ENCODE measurements at places on chromosomes 11 and 22.

GRCh38 chr11:105033343-105033742 is 1.6 kb downstream of the CASP1 start:
- no peak for DNase-seq

GRCh38 chr22:28009272-28009827 is 90.3 kb upstream of the PITPNB start:
- DNase-seq, result peak; percentile 42

DNA sequence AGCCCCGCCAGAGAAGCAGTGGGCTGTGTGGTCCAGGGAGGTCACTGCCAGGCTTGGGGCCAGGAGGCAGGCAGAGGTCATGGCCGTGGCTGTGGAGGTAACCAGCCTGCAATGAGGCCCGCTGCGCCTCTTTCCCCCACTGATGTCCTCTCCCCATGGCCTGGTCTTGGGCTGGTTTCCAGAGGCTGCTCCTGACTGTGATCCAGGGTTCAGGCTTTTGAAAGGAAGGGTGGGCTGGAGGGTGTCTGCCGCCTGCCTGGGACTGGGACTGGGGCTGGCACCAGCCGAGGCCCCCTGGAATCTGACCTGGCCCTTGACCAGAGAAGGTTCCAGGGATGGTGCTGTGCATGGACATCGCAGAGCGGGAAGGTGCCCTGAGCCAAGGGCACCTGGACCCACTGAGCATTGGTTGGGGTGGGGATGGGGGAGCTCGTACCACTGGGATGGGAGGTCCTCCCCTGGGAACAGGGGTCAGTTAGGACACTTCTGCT is 59.6 kb upstream of the THY1 start:
- DNase-seq, result no peak

GRCh38 chr22:21606775-21607174 is 23.0 kb downstream of the YDJC start:
- no peak for DNase-seq

GRCh38 chr11:43547889-43548381 is 132.6 kb upstream of the HSD17B12 start:
- DNase-seq, result no peak

- no peak for DNase-seq
These were observed 158.1 kb downstream of the FBXO7 start for GRCh38 chr22:32632512-32633315.

DNA sequence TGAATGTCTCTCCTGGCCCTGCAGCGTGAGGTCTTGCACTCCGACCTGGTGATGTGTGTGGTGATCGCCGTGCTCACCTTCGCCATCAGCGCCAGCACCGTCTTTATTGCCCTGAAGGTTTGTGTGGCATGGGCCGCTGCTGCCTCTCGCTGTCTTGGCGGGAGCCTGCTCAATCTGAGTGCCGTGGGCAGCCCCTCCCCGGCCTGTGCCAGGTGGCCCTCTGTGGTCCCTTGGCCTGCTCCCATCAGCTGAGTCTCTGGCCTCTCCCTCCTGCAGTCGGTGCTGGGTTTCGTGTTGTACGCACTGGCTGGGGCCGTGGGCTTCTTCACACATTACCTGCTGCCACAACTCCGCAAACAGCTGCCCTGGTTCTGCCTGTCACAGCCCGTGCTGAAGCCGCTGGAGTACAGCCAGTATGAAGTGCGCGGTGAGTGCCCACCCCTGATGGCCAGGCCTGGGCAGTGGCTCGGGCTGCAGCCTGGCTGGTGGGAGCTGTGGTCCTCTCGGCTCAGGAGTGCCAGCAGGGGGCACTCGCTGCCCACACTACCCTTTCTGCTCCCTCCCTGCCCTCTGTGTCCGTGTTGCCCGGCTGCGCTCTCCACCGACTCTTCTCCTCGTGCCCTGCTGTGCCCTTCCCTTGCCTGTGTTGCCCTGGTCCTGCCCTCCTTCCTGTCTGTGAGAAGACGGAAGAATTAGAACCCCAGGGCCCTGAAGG is 10.2 kb downstream of the PCNX3 start:
- no peak for DNase-seq

DNA sequence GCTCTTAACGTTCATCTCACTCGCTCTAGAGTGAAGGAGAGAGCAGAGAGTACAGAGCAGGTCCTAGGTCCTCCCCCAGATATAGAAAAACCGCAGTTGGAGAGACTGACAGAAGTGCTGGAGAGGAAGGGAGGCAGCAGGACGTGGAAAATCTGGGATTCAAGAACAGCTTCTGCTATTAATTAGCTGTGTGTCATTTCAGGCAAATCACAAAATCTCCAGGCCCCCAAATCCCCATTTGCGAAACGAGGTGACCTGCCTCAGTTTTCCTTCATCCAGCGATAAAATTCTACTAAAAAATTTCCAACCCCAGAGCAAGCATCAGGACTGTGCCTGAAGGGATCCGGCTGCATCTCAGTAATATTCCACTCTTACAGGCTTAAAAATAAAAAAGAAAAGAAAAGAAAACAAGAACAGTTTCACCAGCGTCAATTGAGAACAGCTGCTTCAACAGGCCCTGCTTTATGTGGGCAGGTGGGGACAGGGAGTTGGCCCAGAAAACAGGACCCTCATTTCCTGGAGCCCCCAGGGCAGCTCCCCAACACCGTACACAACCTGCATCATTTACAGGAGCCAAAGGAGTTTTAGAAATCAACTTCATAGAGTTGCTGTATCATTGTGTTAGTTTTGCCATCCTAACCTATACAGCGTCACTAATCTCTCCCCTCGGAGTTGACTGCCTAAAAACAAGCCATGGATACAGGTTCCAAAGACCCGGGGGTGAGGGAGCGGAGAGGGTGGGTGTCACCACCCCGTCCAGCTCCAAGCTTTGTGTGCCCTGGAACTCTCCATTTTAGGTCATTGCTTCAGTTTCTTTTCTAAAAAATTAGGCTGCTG is 2.3 kb upstream of the MALAT1 start:
- DNase-seq, result no peak

DNA sequence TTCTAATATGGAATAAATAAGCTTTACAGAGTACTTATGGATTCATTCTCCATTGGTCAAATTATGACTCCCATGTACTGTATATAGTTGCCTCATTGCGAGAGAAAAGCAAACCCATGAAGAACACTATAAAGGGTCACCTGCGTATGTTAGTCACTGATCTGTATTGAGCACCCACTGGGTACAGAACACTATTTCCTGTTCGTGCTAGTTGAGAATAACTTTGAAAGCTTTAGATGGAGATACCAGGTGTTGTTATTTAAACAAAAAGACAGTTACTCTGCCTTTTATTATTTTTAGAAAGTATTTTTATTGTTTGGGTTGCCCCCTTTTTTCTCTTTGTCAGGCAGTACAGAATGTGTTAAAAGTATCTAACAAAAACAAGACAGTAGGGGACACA is 79.9 kb downstream of the DEUP1 start:
- no peak for DNase-seq

DNA sequence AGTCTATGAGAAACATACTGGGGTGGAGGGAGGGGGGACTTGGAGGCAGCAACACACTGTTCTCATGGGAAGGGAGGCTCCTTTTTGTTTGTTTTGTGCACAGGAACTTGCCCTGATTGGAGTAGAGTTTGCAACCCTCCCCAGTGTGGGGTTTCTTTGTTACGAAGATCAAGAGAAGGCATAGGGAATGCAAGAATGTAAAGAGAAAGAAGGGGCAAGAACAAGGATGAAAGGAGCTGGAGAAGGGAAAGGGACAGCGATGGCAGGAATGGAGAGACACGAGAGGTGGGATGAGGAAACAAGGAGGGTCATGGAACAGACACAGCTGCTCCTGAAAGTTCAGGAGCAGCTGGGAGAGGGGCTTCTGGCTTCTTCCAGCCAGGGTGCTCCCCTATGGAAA is 611.7 kb downstream of the NTM start:
- no peak for DNase-seq

DNA sequence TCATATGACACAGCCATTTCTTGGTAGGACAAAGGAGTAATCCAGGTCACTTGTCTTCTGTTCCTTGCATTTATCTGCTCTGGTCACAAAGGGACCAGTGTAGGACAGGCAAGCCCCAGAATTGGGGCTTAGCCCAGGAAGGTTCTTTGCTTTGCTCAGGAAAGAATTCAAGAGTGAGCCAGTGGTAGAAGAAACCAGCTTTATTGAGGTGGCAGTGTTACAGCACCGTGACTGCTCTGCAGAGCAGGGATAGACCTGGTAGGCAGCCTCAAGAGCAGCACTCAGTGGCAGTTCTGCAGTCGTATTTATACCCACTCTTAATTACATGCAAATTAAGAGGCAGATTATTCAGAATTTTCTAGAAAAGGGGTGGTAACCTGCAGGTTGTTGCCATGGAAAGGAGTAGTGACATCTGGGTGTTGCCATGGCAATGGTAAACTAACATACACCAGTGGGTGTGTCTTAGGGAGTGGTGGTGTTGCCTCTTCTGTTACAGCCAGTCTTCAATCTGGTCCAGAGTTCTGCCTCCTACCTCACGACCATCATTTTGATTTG is 84.9 kb upstream of the RAB1B start:
- DNase-seq, result no peak

GRCh38 chr11:114501901-114502300 is 57.8 kb downstream of the NXPE1 start:
- no peak for DNase-seq

- no peak for DNase-seq
These were observed 34.2 kb downstream of the PICALM start for GRCh38 chr11:86034710-86035109.

DNA sequence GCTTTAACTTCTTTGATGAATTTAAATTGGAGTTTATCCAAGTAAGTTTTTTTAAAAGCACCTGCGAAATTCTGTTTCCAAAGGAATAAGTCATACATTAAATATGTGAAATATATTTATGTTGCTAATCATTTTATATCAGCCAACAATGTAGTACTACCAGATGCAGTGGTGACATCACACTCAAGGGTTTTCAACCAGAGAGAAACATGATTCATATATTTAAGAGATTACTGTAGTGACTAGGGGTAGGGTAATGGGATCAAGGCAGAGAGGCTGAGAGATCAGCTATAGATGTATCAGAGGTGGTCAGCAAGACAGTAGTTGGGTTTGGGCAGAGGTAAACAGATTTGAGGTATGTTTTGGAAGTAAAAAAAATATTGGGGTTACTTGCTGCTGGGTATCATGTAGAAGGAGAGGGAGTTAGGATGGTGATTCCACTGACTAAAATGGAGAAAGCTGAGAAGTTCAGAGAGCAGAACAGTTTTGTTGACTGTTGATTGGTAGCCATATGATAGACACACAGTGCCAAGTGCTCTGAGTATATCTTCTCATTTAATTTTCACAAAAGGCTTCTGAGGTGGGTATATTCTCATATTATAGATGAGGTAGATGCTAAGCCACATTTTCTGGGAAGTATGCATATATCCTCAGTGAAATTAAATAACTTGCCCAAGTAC is 39.4 kb downstream of the CEP57 start:
- DNase-seq, result no peak

GRCh38 chr11:115377882-115378296 is 126.3 kb downstream of the CADM1 start:
- no peak for DNase-seq

DNA sequence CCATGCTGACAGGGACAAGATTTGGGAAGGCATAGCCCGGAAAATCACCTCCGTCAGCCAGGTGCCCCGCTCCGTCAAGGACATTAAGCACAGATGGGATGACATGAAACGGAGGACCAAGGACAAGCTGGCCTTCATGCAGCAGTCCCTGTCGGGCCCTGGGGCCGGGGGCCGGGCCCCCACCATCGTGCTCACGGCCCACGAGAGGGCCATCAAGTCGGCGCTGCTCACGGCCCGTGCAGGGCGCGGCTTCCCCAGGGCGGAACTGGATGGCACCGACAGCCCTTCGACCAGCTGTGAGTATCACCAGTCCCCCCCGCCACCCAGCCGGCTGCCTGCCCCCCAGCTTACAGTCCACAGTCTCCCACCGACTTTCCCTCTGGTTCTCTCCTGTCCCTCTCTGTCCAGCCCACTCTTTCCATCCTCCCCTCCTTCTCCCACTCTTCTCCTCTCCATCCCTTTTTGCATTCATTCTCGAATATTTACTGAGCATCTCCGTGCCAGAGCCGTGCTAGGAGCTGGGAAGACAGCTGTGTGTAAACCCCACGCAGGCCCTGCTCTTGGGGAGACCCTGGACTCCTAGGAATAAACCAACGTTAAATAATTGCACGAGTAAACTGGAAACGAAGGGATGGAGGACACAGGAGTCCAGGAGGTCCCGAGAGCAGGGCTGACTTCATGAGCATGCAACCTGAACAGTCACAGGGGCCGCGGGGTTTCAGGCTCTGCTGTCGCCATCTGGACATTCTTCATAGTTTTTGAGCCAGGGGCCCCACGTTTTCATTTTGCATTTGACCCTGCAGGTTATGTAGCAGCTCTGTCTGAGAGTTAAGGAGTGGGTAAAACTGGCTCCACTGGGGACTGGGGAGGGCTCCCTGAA is 62.8 kb downstream of the PRDM11 start:
- no peak for DNase-seq

DNA sequence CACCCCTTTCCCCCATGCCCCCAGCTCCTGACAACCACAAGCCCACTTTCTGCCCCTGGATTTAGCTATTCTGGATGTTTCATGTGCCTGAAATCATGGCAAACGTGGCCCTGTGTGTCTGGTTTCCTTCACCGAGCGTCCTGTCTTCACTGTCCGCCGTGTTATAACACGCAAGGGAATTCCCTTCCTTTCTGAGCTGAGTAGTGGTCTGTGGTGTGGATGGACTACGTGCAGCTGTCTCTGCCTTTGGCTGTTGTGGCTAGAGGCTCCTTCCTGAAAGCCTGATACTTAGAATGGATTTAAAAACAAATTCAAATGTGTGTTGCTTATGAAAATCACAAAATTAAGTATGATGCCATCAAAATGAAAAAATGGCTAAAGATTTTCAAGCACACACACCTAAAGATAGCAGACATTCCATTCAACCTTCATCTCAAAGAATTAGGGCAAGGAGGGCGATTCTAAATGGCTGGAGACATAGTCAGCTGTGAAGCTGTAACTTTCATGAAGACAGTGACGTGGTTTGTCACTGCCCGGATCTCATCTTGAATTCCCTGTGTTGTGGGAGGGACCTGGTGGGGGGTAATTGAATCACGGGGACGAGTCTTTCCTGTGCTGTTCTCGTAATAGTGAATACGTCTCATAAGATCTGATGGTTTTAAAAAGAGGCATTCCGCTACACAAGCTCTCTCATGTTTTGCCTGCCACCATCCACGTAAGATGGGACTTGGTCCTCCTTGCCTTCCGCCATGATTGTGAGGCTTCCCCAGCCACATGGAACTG is 30.5 kb downstream of the KCNQ1 start:
- no peak for DNase-seq

GRCh38 chr22:31241936-31242335 is 29.8 kb downstream of the LIMK2 start:
- peak; percentile 74 for DNase-seq

- no peak for DNase-seq
These were observed 36.4 kb downstream of the DKK3 start for GRCh38 chr11:11971906-11972547.

DNA sequence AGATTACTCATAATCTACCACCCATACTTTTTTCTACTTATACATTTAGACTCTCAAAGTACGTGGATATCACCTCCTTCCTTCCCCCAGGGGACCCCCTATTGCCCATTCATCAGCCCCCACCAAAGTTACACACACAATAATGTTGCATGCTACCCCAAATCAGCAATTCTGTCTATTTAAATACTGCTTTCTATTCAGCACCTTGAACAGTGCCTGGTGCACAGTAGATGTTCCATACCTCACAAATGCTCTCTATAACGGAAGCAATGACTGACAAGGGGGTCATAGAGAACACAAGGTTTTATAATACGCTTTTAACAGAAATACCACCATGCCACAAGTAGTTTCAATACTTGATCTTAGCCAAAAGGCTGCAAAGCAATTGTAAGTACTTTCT is 370.7 kb downstream of the MIAT start:
- DNase-seq, result no peak
